GM12892 (cell line): ENCODE measurements at places on chromosomes 3 and 15.

- no peak for DNase-seq
Observed at GRCh38 chr3:23663246-23663645, 142.5 kb upstream of the UBE2E1 start.

GRCh38 chr15:38257676-38258075 is 5.0 kb downstream of the SPRED1 start:
- DNase-seq: no peak

DNA sequence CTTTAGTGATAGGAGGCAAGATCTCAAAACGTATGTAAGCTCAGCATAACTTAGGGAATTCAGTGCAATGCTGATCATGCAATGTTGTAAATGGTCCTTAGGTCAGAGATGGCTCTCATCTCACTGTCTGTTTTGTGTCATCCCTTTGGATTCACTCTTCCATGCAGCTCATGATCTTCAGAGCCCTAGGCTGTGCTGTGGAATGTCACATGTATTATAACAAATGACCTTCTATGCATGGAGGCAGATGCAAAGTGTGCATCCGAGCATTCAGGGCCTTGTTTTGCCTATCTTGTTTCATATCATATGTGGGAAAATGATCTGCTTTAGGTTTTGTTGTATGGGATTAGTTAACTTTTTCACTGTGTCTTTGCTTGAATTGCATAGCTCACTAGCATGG is 40.5 kb upstream of the PDZRN3 start:
- DNase-seq: no peak

DNA sequence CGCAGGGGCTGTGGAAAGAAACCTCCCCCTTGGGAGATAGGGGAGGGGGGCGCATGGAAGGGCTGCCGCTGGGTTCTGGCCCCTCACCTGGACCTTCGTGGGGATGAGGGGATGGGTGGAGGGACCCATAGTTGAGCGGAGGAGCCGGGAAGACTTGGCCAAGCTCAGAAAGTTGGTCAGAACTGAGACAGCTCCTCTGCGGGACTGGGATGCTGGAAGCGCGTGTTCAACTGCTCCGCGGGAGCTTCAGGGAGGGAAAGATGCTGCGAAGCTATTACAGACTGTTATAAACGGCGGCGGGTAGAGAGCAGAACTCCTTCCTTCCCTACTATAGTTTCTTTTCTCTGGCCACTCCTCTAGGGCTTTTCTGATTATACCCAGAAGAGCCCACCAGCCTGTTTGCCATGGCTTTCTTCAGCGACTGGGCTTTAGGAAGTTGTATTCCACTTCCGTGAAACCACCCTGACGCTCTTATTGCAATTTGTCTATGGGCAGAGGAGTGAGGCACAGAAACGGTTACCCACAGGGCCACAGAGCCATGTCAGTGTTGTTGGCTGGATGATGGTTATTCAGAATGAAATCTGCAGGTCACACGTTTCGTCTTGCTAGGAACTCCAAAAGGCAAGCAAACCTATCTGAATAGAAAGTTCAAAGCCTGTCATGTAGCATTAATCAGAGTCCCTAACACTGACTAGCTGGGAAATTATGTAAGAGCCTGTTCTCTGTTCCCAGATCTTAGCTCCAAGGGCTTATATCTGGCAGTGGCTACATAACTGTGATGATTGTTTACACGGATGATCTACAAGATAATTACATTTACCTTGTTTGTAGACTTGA is 1.1 kb downstream of the SYNPR start:
- no peak for DNase-seq

DNA sequence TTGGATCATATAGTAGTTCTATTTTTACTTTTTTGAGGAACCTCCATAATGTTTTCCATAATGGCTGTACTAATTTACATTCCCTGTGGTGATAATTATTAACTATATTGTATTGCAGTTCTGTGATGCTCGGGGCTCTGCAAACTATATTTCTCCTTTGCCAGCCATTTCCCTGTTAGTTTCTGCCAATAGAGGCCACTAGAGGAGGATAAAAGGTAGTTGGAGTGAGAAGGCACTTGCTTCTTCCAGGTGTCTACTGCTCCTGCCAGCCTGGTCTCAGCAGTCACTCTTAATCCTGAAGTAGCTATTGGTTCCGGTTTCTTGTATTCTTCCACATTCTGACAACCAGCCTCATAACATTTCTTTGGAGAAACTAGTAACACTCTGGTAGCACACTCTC is 233.9 kb upstream of the GBE1 start:
- DNase-seq: no peak

GRCh38 chr3:83039422-83039821 is 1278.0 kb upstream of the GBE1 start:
- no peak for DNase-seq

GRCh38 chr3:58848826-58849225 is 182.3 kb upstream of the FAM3D start:
- DNase-seq: no peak

- no peak for DNase-seq
Observed at GRCh38 chr15:88043396-88043795, 213.1 kb downstream of the NTRK3 start.

GRCh38 chr3:176942305-176942704 is 255.0 kb downstream of the TBL1XR1 start:
- no peak for DNase-seq

DNA sequence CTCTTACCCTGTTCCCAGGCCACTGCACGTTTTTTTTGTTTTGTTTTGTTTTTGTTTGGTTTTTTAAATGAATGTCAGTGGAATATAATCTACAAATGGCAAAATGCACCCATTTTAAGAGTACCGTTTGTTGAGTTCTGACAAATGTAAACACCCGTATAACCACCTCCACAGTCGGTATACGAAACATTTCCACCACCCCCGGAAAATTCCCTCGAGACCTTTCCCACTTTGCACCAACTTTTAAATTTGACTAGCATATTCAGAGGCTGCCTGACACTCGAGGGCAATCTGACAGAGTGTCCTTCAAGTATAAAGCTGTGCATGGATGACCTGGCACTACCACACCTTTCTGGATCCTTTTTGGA is 613 bp upstream of the ARHGEF3 start:
- DNase-seq: no peak

DNA sequence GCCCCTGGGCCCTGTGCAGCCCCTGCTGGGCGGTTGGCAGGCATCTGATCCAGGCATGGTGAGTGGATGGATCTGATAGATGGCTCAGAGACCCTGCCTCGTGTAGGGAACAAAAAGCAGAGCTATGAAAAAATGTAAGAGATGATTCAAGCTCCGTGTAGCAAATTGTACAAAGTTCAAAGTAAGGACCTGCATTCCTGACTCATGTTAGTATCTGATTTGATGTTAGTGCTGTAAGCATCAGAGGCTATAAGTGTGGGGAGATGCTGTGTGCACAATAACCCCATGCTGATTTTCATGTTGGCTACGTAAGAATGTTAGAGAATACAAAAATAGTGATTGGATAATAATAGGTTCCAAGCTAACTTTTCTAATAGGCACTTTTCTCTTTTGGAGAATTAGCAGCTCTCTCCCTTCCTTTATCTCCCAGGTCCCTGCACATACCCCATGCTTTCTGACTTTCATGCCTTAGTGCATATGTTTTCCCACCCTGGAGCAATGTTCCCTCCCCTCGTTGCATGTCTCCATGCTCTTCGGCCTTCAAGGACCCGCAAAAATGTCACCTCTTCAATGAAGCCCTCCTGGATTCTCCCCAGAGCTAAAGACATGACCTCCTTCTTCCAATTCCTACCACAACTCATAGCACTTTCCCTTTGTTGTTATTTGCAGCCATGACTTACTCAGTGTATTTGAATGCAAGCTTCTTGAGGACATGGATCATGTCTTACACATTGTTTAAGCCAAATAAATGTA is 1.6 kb downstream of the CCR9 start:
- no peak for DNase-seq

- DNase-seq: no peak
Observed at GRCh38 chr3:69536306-69537020, 150.6 kb upstream of the FRMD4B start.

GRCh38 chr15:83514584-83514983 is 67.4 kb downstream of the SH3GL3 start:
- DNase-seq: no peak

- no peak for DNase-seq
Observed at GRCh38 chr15:88704791-88705768, 66.3 kb downstream of the ISG20 start.

GRCh38 chr3:82082796-82083195 is 321.4 kb upstream of the GBE1 start:
- DNase-seq: no peak

DNA sequence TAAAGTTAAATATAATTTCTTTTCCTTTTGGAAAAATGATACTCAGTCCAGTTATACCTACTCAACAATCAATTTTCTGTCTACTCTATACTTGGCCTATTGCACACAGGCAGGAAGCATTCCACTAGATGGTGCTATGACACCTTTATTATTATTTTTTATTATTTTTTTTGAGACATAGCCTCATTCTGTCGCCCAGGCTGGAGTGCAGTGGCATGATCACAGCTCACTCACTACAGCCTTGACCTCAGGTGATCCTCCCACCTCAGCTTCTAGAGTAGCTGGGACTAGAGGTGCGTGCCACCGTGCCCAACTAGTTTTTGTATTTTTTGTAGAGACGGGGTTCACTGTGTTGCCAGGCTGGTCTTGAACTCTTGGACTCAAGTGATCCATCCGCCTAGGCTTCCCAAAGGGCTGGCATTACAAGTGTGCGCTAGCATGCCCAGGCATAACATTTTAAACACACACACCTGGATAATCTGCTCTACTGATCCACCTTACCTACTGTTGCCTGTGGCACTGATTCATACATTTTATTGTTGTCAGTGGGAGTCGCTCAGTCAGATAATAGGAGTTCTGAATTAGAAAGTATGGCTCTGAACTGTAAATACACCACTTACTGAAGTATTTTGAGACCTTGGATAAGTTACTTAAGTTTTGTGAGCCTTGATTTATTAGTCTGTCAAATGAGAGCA is 56.2 kb downstream of the EIF3J start:
- DNase-seq: no peak
